ENCODE measurements at places on chromosomes 2 and 18. TPM values are rescaled to one million over a fixed set of nuclear protein-coding genes. Genes with fewer than 3 reads are reported as not detected.

Gene UGT1A10
- polyA plus RNA-seq, result 2.4 TPM

GRCh38 chr2:1929962-1930361, 185.6 kb upstream of the PXDN start:
- DNase-seq, result no peak

GRCh38 chr18:78517973-78518372, 461.6 kb upstream of the SALL3 start:
- no peak for DNase-seq

- no peak for DNase-seq
Measured at GRCh38 chr18:2846636-2847316, at the start of gene EMILIN2. Gene EMILIN2, plus strand, starts transcription at chr18:2847006. Its CDS starts 183 bp downstream, at chr18:2847189.

DNA sequence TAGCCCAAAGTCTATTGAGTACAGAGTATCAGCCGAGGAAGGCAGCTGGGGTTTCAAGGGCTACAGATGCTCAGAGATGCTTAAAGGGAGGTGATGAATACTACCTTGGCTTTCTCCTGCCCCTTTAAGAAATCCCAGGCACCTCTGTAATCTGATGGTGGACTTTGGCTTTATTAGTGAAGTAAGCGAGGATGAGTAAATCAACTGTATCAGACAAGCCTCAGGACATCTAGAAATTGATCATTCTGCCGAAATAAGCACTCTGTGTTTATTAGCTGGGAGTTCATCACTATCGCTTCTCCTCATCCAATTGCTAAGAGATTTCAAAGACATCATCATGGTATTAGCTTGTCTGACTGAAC, 344.4 kb downstream of the SETBP1 start:
- no peak for DNase-seq

GRCh38 chr18:37674570-37674969, 109.0 kb upstream of the CELF4 start:
- DNase-seq, result no peak

Data from keratinocyte (primary cell).